K562 (cell line): ENCODE measurements at places on chromosomes 12 and 14. TPM values are rescaled to one million over a fixed set of nuclear protein-coding genes. Genes with fewer than 3 reads are reported as not detected.

- no peak for DNase-seq
- no peak overlapping the region for H3K4me3 ChIP-seq
- H3K27me3 ChIP-seq = no peaks in the 10 kb centered on the region
- H3K4me1 ChIP-seq = no peaks in the 10 kb centered on the region
- no peaks in the 10 kb centered on the region for H3K36me3 ChIP-seq
- no peak overlapping the region for H3K27ac ChIP-seq
Measured at GRCh38 chr12:21912318-21912717, 28.9 kb downstream of the ABCC9 start.

GRCh38 chr14:68908803-68909202 is 70.3 kb downstream of the ACTN1 start:
- no peak overlapping the region for H3K4me3 ChIP-seq
- no peaks in the 10 kb centered on the region for H3K4me1 ChIP-seq
- DNase-seq = no peak
- H3K36me3 ChIP-seq = peaks cover 49% of the 10 kb centered on the region; the same call in 2 of the 3 replicates

DNA sequence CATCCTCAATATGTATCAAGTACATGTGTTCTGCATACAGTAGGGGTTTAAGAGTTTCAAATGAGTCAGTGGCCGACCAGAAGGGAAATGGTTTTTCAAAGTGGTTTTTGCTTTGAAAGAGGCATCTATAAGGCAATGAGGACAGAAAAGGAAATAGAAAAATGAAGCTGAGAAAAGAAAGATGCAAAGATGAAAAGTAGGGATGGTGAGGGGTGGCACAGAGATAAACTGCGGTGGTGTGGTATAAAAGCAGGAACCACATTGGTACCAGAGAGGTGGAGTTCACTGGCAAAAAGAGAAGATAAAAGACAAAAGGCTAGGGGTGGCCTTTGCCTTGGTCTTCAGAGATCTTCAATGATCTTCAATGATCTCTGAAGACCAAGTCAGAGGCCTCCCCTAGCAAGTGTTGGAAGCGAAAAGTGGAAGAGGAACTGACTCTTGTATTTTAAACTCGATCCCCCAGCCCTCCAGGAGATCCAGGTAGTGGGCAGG is 144.0 kb upstream of the KRR1 start:
- H3K27me3 ChIP-seq = 0 out of 2 replicates have a peak, but pooled peaks cover 4% of the 10 kb centered on the region
- H3K36me3 ChIP-seq = no peaks in the 10 kb centered on the region
- H3K4me3 ChIP-seq = no peak overlapping the region
- no peak overlapping the region for H3K27ac ChIP-seq
- no peak for DNase-seq

GRCh38 chr12:90303771-90304170 is 595.1 kb upstream of the ATP2B1 start:
- H3K36me3 ChIP-seq = no peaks in the 10 kb centered on the region
- no peak overlapping the region for H3K4me3 ChIP-seq
- H3K4me1 ChIP-seq = no peaks in the 10 kb centered on the region
- no peak overlapping the region for H3K27ac ChIP-seq

DNA sequence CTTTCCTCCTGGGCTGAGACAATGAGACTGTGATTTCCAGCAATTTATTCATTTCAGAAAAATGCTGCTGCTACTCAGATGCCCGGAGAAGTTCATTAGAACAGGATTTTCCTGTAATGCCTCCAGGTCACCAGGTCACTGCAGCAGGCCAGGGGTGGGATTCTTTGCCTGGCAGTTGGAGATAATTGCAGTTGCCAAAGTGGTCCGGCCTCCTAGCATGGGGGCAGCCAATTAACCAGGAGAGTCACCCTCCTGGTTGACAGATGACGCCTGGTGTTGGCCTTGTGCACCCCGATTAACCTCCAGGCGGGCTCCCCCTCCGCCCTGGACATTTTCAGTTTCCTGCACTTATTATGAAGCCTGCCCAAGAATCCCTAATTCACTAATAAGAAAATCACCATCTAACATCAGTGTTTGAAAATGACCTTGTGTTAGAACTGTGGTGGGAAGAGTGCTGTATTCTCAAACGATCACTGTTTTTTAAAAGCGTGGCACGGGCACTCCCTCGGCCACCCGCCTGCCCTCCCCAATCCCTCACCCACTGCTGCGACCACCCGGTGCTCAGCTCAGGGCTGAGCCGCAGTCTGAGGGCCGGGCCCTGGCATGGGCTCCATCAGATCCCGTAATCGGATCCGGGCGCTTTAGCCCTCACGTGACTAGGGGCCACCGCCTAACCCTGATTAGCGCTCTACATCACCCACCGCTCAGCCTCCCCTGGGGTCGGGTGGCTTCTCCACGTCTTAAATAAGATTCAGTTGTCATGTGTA is 12.9 kb downstream of the RIMBP2 start:
- H3K4me3 ChIP-seq = no peak overlapping the region
- peaks cover 4% of the 10 kb centered on the region for H3K4me1 ChIP-seq

DNA sequence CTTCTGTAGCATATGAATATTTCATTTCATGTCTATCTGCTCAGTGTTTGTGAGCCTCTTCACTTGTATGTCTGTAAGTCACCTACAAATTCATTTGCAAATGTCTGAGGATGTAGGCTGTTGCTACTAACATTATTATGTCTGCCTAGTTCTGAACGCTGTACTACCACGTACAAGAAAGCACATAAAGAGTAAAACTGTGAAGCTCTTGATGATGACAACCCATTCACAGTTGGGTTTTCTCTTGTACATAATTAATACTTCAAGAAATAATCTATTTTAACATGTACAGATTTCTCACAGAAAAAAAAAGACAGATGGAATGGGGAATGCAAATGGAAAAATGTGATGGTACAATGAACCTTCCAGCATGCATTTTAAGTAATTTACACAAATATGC is 64.3 kb upstream of the CPNE8 start:
- no peaks in the 10 kb centered on the region for H3K4me1 ChIP-seq
- H3K27ac ChIP-seq = no peak overlapping the region
- DNase-seq = no peak
- no peak overlapping the region for H3K4me3 ChIP-seq

GRCh38 chr14:68941820-68942219 is 37.3 kb downstream of the ACTN1 start:
- peaks cover 22% of the 10 kb centered on the region for H3K4me1 ChIP-seq
- no peaks in the 10 kb centered on the region for H3K36me3 ChIP-seq
- H3K4me3 ChIP-seq = no peak overlapping the region
- H3K27me3 ChIP-seq = no peaks in the 10 kb centered on the region
- no peak for DNase-seq

KCNH5 gene
- total RNA-seq = 1.2 and 1.5 TPM in 2 replicates
